NCI-H510A (cell line): ENCODE measurements at places on chromosomes 3 and 15.

- no peak for DNase-seq
Observed at GRCh38 chr3:39079530-39079929, 27.7 kb downstream of the WDR48 start.

DNA sequence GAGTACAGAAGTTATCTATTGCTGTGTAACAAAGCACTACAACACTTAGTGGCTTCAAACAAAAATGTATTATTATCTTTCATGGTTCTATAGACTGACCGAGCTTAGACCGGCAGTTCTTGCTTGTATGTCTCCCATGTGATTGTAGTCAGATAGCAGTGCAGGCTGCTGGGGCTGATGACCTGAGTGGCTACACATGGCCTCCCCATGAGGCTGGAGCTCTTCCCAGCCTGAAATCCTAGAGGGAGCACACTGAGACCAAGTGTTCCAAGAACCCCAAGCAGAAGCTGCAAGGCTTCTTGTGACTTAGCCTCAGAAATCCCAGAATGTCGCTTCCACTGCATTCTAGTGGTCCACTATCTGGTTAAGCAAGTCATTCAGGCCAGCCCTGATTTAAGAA is 141.2 kb upstream of the TLE3 start:
- DNase-seq = no peak

DNA sequence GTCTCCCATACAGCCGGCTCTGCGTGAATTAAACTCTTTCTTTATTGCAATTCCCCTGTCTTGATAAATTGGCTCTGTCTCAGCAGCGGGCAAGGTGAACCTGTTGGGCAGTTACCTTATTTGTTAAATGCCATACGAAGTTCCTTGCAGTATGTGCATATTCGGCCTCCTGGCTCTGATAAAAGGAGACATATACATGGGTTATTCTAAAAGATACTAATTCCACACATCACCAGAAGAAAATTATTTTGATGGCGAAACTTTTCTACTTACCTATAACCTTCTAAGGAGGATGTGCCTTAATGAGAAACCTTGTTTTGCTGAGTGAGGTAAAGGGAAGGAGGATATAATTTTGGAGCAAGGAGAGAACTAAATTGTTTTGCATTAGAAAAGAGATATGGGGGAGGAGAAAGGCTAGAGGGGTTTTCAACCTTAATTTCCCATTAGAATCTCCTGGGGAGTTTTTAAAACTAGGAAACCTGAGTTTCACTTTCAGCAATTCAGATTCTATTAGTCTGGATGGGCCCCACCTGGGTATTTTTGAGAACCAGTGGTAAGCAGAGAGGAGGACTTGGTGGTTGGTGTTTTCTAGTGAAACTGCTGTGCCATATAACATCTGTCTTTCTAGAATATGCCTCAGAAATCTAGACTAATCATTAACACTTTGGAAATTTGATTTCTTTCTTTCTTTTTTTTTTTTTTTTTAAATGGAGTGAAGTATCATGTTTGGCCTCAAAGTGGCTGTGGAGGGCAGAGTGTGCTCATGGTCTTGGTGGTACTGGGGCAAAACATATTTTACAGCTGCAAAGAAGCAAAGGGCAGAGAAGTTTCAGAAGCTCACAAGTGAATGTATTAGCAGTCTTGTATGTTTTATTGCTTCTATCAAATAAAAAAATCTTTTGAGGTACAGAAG is 23.0 kb downstream of the NANOGP8 start:
- no peak for DNase-seq

- DNase-seq = no peak
Observed at GRCh38 chr15:48647962-48648361, 2.5 kb upstream of the FBN1 start.
